Activated naive CD4-positive, alpha-beta T cell treated with anti-CD3 and anti-CD28 coated beads, Interleukin-2, amount 10 ng/mL, durations not matched to agents 7 days and 5 days (primary cell): ENCODE measurements at places on chromosomes 2 and 18.

DNA sequence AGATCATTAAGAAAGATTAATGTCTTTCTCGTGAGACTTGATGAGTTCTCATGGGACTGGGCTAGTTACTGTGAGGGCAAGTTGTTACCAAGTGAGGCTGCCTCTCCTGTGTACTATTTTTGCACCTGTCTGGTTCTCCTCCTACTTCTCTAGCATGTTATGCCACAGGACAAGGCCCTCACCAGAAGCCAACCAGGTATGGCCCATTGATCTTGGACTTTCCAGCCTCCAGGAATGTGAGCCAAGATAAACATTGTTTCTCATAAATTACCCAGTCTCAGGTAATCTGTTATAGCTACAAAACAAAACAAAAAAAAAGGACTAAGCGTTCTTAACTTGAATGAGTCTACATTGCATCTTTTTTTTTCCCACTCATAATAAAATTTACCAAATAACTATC, 184.1 kb downstream of the CDH7 start:
- no peak for DNase-seq

GRCh38 chr2:145094370-145094769, 574.5 kb upstream of the ZEB2 start:
- DNase-seq, result no peak

GRCh38 chr18:46250812-46251173, 146.6 kb downstream of the HAUS1 start:
- DNase-seq, result no peak

GRCh38 chr2:38220164-38220563, 144.2 kb upstream of the CYP1B1 start:
- no peak for DNase-seq

- DNase-seq, result no peak
Measured at GRCh38 chr2:100992262-100992661, 9.8 kb upstream of the RPL31 start.

DNA sequence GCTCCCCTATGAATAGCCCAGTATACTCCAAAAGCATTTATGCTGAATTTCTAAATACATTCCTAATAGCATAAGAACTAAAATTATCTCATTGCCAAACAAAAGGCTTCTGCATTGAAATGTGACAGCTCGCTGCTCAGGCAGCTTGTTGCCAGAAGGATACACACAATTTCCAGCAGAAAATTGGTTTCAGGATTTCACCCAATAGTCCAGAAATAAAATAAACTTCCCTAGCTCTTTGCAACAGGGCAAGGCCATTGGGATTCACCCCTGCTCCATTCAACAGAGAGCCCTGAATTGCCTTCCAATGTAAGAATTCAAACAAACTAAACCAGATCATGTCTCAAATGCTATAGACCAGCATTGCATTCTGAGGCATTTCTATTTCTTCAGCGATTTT, 70.7 kb downstream of the RBM43 start:
- DNase-seq, result no peak

DNA sequence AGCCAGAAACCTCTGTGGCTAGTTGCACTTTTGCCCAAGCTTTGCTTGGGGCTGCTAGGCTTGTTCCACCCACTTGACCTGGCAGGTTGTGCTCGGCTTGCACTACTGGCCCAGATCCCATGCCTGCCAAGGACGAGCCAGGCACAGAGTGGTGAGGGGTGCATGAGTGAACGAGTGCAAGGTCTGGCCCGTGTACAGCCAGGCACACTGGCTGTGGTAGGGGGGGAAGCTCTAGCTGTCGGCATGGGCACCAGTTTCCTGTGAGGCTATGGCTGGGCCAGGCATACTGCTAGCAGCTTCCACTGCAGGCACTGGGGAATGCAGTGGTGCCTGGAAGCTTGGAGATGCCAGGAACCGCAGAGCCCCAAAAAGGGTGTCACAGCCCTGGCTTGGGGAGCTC, 210.4 kb downstream of the AKAIN1 start:
- no peak for DNase-seq

GRCh38 chr2:155689791-155690190, 642.7 kb downstream of the NR4A2 start:
- no peak for DNase-seq

DNA sequence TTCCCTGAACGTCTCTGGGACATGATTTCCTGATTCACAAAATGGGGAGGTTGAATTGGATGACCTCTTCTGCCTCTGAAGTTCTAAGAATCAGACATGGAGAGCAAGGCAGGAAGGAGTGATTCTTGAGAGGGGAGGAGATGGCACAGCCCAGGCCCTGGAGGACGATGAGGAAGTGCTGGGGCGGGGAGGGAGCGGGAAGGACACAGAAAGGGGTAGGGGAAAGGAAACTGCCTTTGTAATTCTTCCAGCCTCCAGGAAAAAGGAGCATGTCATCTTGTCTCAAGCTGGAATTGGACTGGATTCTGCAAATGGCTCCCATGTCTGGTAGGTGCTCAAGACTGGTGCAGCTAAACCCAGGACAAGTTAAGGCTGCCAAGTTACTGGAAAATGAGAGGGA, 97.0 kb upstream of the NCK2 start:
- no peak for DNase-seq

- no peak for DNase-seq
Measured at GRCh38 chr18:26417190-26417589, 131.2 kb downstream of the KCTD1 start.

GRCh38 chr2:119253760-119254600, 30.3 kb downstream of the STEAP3 start:
- DNase-seq, result no peak

- DNase-seq, result no peak
Measured at GRCh38 chr18:8307960-8308359, 301.3 kb upstream of the RAB12 start.

- DNase-seq, result no peak
Measured at GRCh38 chr2:176935543-176936102, 277.0 kb upstream of the HNRNPA3 start.

DNA sequence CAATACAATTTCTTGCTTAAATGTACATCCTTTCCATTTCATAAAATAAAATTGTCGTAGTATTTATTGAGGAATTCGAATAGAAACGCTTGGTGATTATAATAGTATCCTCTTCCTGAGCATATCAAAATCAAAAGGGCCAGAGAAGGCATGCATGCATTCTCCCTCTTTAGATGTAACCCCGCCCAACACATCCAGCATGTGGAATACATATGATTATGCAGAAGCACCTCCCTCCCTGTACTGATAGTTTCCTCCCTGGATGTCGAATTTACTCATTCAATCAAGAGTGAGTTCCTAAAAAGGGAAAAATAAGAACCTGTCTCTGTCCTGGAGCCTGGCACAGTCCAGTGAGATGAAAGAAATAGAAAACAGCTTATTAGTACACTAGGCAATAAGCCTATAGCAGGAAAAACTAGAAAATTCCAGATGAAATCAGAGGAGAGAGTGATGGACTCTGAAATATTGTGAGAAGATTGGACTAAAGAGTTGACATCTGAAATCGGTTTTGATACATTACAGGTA, 262.9 kb downstream of the RDH14 start:
- no peak for DNase-seq

DNA sequence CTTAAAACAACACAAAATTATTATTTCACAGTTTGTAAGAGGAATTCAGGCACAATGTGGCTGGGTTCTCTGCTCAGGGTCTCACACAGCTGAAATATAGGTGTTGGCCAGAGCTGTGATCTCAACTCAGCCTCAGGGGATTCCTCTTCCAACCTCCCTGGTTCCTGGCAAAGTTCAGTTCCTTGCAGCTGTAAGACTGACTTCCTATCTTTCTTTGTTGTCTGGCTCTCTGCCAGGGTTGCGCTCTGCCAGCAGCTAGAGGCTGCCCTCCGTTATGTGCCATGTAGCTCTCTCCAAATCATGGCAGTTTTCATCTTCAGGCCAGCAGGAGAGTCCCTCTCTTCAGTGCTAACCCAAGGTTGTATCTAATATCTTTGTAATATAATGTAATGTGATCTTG, 272.5 kb upstream of the KCNJ3 start:
- no peak for DNase-seq

DNA sequence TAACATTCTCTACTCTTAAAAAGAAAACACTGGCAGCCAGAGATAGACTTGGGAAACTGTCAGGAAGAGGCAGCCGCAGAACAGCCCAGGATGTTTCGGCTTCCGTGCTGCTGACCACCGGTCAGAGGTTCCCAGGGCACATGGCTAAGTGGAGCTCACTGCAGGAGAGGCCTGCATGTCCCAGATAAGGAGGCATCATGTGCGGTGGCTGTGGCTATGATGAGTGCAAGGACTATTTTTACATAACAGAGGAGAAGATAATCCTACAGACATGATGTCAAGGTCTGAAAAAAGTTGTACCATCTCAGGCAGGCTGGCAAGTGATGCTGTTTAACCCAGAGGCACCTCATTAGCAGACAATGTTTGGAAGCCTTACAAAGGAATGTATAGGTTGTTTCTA, 252.3 kb downstream of the CYRIA start:
- no peak for DNase-seq

DNA sequence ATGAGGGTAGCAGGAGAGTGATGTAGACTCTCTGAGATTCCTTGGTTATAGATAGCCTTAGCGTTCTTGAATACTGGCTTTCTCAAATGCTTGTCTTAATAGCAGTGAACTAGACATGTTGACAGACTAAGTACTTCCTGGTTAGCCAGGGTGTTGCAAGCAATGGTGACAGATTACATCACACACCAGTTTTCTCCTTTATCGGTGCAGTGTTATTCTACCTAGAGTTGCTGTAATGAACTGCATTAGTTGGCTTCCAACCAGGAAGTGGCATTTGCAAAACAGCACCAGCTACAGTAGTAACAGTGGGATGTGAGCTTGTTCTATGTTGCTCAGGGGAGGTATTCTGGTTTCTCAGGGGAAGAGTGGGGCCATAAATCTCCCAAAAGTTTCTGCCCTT, 582.2 kb upstream of the DDX18 start:
- DNase-seq, result no peak

DNA sequence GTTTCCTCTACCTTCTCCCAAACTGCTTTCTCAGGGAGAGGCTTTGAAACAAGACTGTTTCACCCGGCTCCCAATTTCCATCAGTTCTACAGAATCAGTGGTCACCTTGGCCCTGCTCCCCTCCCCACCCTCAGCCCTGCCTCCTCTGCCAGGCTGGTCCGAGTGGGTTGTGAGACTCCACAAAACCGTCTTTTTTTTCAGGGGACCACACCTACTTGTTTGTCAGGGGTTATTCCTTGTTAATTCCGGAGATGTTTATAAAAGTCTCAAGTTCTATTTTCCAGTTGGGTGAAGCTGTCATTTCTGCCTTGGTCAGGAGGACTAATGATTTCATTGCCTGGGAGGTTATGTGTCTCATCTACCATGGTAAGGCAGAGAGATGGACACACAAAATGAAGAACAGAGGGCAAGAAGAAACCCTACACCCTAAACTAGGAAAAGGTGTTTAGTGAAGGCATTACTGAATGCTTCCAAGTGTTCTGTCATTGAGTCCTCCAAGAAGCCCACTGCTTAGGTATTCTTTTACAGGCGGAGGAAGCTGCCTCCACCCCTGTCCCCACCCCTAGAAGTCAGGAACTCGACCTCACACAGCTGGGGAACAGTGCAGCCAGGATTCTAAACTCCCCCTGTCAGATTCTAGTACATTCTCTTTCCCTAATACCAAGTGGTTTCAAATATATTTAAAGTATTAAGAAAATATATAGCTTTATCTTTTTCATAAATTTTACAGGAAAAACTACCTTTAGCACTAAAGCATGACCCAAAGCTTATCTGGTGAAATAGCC, 46.3 kb downstream of the COPS8 start:
- no peak for DNase-seq
